ENCODE measurements at places on chromosomes 5 and 9.

- DNase-seq, result no peak
Measured at GRCh38 chr5:10663489-10664179, 97.4 kb downstream of the DAP start.

DNA sequence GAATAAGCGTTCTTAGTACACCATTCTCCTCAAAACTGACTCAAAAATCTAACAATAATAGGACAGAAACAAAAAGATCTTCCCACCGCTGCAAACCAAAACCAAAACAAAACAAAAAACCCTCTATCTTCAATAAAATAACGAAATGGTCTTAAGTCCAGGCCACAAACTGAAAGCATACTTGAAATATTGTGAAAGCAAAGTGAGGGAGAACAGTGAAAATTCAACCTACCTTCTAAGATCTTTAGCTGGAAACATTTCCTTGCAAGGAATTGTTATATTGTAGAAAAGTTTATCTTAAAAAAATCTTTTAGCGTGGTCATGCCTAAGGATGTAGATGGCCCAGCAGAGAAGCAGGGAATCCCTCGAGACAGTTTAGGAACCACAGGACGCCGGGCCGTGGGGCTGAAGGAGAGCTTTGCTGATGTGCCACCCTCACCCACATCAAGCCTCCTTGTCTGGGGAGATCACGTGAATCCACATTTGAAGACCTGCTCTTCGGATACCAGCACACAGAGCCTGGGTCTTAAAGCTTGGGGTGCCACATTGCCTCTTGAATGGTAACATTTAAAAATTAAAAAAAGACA lies 27.8 kb upstream of the LVRN start:
- DNase-seq, result no peak

GRCh38 chr5:173050791-173051190 lies 5.4 kb upstream of the CREBRF start:
- no peak for DNase-seq

GRCh38 chr5:55219770-55220169 lies 7.3 kb downstream of the MCIDAS start:
- no peak for DNase-seq

- no peak for DNase-seq
Measured at GRCh38 chr5:165620394-165620793, 2115.0 kb downstream of the MAT2B start.

GRCh38 chr5:75545131-75545530 lies 33.4 kb downstream of the POLK start:
- DNase-seq, result no peak

DNA sequence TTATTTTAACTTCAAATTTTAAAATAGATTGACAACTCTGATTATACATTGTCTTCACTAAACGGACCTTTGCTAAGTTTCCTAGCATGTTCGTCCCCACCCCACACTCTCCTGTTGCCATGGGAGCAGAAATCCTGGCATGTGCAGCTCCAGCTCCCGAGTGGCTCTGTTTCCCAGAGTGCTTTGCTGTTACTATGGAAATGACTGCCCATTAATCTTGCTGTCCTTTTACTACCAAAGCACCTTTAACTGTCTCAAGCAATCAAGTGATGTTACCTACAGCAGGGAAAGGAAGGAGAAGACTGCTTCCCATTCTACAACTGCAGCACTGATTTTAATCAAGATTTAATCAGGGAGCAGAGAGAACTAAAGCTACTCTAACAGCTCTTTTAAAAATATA lies 212.0 kb upstream of the KIF2A start:
- DNase-seq, result no peak

DNA sequence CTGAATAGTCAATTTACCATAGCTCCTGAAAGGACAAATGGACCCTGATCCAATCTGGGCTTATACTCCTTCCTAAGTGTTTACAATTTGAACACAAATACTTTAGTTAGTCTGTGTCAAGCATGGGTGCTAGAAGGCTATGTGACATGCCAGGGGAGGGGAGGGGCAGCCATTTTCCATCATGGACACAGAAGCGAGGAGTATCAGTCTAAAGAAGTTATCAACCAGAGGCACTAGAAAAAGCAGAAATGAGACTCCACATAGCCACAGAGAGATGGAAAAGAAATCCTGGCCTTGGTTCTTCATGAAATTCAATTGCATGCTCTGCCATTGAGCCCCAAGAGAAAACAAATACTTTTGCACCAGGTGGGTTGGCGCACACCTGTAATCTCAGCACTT lies 61.8 kb downstream of the NR6A1 start:
- DNase-seq, result no peak

GRCh38 chr9:69444021-69444420 lies 119.0 kb downstream of the ENTREP1 start:
- DNase-seq, result no peak

- DNase-seq, result no peak
Measured at GRCh38 chr5:59745415-59745863, 148.1 kb downstream of the PDE4D start.

- DNase-seq, result no peak
Measured at GRCh38 chr5:55102348-55102747, at the start of gene GZMA. Gene GZMA, plus strand, starts transcription at chr5:55102646. Its CDS starts 37 bp downstream, at chr5:55102683.

GRCh38 chr9:112925058-112925641 lies 34.5 kb upstream of the SLC46A2 start:
- no peak for DNase-seq

GRCh38 chr5:10635257-10635866 lies 71.5 kb downstream of the ANKRD33B start:
- peak; percentile 44 for DNase-seq

DNA sequence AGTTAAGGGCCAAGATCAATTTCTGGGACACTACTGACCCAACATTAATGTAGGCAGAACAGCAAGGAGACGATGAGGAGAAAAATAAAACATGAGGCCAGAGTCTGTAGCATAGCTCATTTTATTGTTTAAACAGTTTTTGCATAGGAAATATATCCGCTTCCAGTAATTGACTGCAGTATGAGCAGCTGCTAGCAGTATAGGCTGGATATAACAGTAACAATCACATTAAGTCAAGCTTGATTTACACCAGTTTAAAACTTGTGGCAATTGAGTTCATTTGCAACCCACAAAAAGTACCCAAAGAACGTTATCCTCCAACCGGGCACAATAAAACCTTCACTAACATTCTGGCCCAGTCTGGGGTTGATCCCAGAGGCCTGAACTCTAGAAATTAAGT lies 232.2 kb downstream of the NFIB start:
- DNase-seq, result no peak

GRCh38 chr9:89686621-89687020 lies 81.8 kb downstream of the GADD45G start:
- no peak for DNase-seq

DNA sequence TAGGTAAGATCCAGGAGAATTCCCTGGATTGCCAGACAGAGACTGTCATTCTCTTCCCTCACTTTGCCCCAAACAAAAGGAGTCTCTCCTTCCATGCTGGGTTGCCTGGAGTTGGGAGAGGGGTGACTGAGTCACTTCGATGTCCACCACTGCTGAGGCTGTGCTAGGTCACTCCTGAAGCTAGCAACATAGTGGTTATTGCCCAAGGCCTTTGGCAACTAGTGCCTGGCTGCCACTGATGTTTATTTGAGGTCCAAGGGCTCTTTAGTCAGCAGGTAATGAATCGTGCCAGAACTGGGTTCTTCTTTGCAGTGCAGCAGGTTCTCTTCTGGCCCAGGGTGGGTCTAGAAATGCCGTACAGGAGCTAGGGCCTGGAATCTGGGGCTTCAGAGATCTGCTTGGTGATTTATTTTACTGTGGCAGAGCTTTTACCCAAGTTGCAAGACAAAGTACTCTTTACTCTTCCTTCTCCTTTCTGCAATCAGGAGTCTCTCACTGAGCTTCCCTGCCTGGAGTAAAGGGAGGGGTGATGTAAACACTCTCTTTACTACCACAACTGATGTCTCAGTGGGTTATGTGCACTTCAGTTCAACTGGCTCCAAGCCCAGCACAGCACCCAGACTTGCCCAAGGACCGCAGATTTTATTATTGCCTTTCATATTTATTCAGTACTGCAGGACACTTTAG lies 155.7 kb upstream of the SH3GL2 start:
- no peak for DNase-seq

- DNase-seq, result no peak
Measured at GRCh38 chr5:151183456-151184245, 26.1 kb upstream of the ANXA6 start.

- no peak for DNase-seq
Measured at GRCh38 chr5:39164529-39165402, 54.6 kb downstream of the FYB1 start.

DNA sequence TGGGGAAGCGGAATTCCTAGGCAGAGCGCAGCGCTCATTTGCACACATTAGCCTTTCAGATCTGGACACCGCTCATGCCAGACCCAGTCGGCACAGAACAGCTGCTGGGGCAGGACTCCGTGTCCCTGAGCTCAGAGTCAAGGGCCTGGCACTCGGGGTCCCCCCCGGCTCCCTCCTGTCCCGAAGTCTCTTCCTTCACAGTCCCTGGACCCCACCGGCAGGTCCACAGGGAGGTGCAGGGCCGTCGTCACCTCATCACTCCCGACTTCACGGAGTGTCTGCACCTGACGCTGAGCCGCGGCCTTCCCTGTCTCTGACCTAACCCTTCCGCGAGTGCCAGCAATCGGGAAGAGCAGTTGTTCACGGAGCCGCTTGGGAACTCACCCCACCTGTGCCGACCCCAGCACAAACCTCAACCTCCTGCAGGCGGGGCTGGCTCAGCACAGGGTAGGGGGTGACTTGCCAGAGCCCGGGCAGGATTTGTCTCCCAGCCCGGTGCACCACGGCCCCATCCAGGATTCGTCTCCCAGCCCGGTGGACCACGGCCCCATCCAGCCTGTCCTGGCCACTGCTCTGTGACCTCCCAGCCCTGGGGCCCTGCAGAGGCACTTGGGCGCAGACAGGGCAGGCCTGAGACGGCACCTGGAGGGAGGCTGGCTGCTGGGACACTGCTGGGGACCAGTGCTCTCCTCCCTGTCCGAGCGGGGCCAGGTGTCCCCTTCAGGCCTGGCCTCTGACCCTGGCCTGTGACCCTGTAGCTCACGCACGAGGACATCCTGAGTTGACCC lies 9.9 kb upstream of the SLC9A3 start:
- DNase-seq, result no peak

DNA sequence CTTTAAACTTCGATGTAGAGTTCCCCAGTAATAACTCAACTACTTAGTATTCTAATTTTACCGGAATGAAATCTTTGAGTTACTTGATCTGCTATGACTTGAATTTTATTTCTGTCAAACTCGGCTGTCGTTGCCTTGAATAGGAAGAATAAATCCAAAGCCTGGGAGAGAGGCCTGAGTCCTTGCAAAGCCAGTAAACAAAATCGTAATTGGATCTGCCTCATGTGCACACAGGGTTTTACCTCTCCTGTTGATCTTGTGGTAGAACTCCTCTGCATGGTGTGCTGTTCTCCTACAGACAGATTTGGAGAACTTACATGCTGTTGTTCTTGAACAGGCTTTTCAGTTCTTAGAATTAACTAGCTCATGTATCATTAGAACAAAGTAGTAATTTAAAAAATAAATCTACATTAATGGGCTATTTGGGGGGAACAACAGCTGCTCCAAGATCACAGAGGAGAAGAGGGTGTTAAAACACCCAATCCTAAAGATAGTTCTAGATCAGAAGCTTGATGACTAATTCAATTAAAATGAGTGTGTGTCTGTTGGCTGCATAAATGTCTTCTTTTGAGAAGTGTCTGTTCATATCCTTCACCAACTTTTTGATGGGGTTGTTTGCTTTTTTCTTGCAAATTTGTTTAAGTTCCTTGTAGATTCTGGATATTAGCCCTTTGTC lies 28.9 kb downstream of the HSPB3 start:
- DNase-seq, result no peak

GRCh38 chr9:135944444-135945252 lies 16.5 kb downstream of the UBAC1 start:
- DNase-seq, result no peak

DNA sequence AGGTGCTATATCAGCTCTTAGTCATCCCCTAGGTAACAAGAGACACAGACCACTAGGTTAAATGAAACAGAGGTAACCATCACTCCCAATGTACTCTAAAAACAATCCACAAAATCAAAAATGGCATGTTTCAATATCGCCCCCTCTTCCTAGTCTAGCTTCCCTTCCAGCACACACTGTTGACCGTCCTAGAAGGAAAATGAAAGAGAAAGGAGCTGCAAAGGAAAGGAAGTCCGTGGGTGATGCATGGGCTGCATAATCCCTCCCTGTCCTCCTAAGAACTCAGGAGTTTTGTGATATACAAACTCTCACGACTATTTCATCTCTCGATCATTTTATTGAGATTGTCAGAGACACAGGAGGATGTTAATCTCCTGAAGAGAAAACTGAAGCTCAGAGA lies 101.6 kb downstream of the RFK start:
- no peak for DNase-seq

GRCh38 chr9:100913257-100913656 lies 115.3 kb upstream of the PLPPR1 start:
- no peak for DNase-seq

DNA sequence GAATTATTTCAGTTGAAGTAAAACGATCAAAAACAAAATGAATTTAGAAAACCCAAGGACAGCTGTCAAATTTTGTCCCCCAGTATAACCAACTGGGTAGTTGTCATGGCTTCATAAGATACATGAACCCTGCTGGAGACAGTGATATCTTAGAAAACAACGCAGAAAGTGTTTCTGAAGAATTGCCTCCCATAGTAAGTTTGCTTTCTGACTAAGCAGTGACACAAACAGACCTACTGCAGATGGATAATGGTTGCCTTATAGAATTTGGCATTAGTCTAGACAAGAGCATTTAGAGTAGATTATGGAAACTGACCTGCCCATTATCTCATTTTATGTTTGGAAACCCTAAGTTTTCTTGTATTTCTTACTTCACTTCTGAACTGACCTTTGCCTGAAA lies 187.7 kb upstream of the KCNN2 start:
- DNase-seq, result no peak

- DNase-seq, result no peak
Measured at GRCh38 chr9:107358986-107359385, 75.9 kb downstream of the RAD23B start.

DNA sequence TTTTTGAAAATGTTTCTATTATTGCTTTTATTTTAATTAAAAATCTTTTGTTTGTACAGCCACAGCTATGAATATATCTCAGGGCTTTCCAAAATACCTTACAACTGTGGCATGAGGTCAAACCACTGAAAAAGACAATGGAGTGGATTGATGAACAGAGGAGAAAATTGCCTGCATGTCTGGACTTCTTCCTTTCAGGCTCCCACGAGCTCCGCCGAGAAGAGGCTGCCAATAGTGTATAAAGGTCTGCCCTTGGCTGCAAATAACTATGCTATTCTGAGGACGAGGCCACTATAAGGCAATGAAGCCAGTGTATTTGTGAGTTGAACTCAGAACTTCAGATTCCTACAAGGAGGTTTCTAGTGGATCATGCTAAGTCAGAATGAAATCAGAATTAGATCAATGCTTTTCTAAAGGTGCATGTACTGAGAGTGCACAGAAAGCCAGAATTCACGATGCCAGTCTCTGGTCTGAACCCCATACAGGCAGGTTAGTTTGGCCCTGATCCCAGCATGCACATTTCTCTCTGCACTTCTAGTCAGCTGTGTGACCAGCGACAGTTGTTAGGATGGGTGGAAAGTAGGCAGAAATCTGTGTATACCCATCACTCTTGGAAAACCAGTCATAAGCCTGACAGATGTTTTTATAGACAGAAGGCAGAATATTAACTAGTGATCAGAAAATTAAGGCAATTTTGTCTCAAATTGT lies 42.7 kb upstream of the PLPP1 start:
- no peak for DNase-seq
